Right cardiac atrium (tissue), 5 donors: ENCODE measurements at places on chromosomes 4 and X. TPM values are rescaled to one million over a fixed set of nuclear protein-coding genes. Genes with fewer than 3 reads are reported as not detected.

Gene GC
- total RNA-seq = 0.61 TPM

- DNase-seq = no peak
Measured at GRCh38 chrX:107712231-107713202, 63.1 kb downstream of the TSC22D3 start.

- DNase-seq = no peak
Measured at GRCh38 chr4:184937030-184937710, 81.1 kb upstream of the HELT start.

DNA sequence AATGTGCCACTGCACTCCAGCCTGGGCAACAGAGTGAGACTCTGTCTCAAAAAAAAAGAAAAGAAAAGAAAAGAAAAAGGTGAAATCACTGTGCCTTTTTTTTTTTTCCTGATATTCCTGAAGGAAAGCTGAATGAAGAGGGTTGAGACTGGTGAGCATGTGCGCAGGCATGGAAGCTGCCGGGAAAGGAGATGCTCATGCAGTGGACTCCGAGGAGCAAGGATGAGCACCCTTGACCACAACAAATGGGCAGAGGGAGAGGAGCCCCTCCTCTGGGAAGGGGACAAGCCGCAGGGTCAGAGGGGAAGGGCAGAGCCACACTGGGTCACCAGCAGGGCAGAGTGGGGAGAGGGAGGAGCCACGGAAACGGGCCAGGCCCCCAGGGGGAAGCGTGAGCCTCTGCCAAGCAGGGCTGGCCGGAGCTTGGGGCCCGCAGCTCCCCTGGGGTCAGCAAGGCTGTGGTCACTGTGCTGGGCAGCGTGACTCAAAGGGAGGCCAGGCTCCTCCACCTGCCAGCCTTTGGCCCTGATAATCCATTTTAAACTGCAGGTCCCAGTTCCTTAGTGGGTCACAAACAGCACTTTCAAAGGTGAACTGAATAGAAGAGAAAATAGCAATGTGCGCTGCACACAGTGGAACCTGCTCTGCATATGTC, 79.8 kb downstream of the NAT8L start:
- DNase-seq = no peak

- DNase-seq = no peak
Measured at GRCh38 chrX:120224388-120224787, 26.2 kb upstream of the ZBTB33 start.

DNA sequence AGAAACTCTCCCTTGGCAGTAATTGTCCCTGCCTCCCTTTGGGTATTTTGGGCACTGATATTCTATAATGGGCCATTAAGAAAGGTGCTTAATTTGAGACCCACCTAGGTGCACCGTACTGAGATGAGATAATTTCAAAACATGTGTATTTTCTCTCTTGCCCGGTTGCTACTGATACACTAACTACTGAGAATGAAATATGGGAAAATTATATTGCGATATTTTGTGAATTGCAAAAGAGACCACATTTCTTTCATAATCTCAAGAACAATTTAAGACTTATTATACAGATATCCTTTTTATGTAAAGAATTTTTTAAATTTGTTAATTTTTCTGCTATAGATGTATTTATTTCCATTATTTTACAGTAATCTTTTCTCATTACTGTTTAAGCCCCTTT, 284.9 kb downstream of the ADGRL3 start:
- no peak for DNase-seq

DNA sequence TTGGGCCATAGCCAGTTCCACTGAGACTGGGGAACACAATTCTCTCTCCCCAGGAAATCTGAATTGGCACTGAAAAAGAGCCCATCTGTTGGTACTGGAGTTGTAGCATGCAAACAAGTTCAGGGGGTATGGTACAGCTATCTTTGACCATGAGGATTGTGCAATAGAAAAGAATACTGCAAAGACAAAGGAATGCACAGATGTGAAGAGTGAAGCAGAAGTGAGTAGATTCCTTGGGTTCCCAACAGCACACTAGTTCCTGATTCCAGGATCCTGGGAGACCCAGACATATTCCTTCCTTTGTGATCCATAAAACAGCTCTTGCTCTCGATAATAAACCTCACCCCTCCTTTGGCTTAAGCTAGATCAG, 43.3 kb upstream of the CTAG2 start:
- no peak for DNase-seq

DNA sequence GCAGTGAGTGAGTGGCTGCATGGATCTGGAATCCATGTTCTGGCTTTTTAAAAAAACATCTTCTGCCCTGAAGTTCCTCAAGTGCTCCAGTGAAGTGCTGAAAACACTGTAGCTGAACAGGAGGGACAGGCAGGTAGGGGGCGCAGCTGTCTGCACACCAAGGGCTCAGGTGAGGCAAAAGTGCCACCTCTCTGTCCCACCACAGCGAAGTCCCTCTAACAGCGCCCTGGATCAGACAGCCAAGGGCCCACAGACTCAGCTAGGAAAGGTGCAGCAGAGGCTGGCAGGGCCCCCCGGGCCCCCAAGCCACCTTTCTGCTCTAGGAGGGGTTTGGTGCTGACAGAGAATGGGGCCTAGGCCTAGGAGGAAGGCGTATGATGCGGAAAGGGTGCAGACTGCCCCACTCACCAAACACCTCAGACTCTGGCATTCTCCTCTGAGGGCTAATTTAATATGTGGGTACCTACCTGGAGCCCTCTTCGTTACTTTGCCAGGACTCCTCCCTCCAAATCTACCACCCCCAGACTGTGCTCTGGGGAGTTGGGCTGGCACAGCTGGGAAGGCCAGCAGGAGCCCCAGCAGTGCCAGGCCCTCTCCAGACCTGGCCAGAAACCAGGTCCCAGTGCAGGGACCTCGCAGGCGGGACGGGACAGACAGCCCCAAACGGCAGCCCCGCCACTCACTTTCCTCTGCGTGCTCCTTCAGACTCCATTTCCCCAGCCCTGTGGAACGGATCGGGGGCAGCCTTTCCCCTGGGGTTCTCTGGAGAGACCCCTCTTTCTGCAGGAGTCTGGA, 73.7 kb downstream of the ENPP6 start:
- DNase-seq = no peak

- no peak for DNase-seq
Measured at GRCh38 chr4:47065051-47065481, 33.7 kb downstream of the GABRB1 start.

GRCh38 chrX:39871648-39872047, 226.1 kb downstream of the BCOR start:
- no peak for DNase-seq

DNA sequence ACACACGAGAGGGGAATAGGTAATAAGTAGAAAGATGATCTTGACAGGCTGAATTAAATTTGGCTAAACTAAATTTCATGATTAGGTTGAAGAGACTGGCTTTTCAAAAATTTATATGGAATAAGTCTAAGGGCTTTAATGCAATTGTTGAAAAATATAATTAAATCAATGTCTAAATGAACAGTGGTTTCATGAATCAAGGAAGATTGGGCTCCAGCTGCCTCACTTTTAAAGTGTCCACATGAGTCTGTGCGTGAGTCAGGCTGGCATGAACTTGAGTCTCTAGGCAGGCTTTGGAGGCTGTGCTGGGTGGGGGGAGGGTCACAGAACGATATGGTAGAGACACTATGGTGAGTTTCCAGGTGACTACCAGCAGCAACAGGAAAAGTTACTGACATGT, 111.9 kb downstream of the SORBS2 start:
- no peak for DNase-seq

- no peak for DNase-seq
Measured at GRCh38 chr4:65152205-65152604, 518.1 kb downstream of the EPHA5 start.

Gene GABRE
- 13.0 TPM for total RNA-seq

Gene MAGEA11
- not detected for total RNA-seq

Gene BMPR1B
- 1.4 TPM for total RNA-seq

DNA sequence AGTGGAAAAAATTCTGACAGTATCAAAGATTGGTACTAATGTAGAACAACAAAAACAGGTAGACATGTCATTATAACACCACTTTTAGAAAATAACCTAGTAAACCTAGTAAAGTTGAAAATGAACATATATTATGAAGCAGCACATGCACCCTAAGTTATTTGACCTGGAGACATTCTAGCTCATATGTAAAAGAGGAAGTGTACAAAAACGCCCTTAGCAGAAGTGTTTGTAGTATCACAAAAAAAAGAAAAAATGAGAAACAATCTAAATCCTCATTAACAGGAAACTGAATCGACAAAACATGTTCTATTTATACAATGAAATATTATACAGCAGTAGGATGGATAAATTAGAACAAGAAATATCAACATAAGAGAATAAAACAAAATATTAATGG, 318.9 kb upstream of the PPP1R2C start:
- no peak for DNase-seq

Gene SATL1
- 0.09 TPM for total RNA-seq

Gene RHOXF1
- not detected for total RNA-seq

Gene ARAP2
- 3.1 TPM for total RNA-seq

Gene SCD5
- total RNA-seq = 11.6 TPM

- DNase-seq = no peak
Measured at GRCh38 chr4:94507281-94507680, 55.5 kb downstream of the PDLIM5 start.
